Right renal cortex interstitium (tissue), 3 donors: ENCODE measurements at places on chromosomes 4 and X. TPM values are rescaled to one million over a fixed set of nuclear protein-coding genes. Genes with fewer than 3 reads are reported as not detected.

The PASD1 gene
- not detected for polyA plus RNA-seq

The IL2 gene
- not detected for polyA plus RNA-seq

The TMEM156 gene
- polyA plus RNA-seq: 4.9 TPM

The SHISA3 gene
- polyA plus RNA-seq: 63.0 TPM

The KCND1 gene
- polyA plus RNA-seq: 2.2 TPM

The ERAS gene
- not detected for polyA plus RNA-seq

The TEX13D gene
- not detected for polyA plus RNA-seq

The HEPH gene
- 54.6 TPM for polyA plus RNA-seq

The GABRG1 gene
- 0.15 TPM for polyA plus RNA-seq

The CCDC110 gene
- 1.9 TPM for polyA plus RNA-seq

The NCAPG gene
- 25.9 TPM for polyA plus RNA-seq

The BCAP31 gene
- 202 TPM for polyA plus RNA-seq

The CT55 gene
- 0.29 TPM for polyA plus RNA-seq

The RBM46 gene
- polyA plus RNA-seq: not detected

The RCHY1 gene
- polyA plus RNA-seq: 65.0 TPM

The POU4F2 gene
- polyA plus RNA-seq: not detected

The SYP gene
- polyA plus RNA-seq: 2.6 TPM

The MAP7D2 gene
- polyA plus RNA-seq: 2.7 TPM

The ANXA5 gene
- polyA plus RNA-seq: 457 TPM

The JADE3 gene
- 25.0 TPM for polyA plus RNA-seq

The CENPE gene
- 16.6 TPM for polyA plus RNA-seq

The PNMA6F gene
- 0.10 TPM for polyA plus RNA-seq

The CC2D2A gene
- 58.9 TPM for polyA plus RNA-seq

The NIPAL1 gene
- 6.4 TPM for polyA plus RNA-seq

The OPHN1 gene
- polyA plus RNA-seq: 7.4 TPM

The RAB41 gene
- 0.86 TPM for polyA plus RNA-seq

The COL25A1 gene
- polyA plus RNA-seq: 20.0 TPM

The MFAP3L gene
- 21.4 TPM for polyA plus RNA-seq

The MAGIX gene
- 2.7 TPM for polyA plus RNA-seq
